ENCODE measurements at places on chromosomes 12 and 14.

GRCh38 chr12:93242154-93242972 lies 135.4 kb upstream of the NUDT4 start:
- DNase-seq = no peak

DNA sequence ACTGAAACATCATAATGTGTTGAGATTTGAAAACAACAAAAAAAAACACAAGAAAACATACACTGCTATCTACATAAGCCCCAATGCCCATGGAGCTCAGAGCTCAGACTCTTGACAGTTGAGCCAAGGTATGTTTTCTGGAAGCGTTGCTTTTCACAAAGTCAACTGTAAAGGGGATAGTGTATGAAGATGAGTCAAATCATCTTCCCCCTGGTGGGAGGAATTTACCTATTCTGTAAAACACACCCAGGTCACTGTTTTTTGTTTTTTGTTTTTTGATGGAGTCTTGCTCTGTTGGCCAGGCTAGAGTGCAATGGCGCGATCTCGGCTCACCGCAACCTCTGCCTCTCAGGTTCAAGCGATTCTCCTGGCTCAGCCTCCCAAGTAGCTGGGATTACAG lies 361.4 kb upstream of the DIO2 start:
- DNase-seq = no peak

GRCh38 chr12:123058980-123059379 lies 78.5 kb downstream of the ARL6IP4 start:
- DNase-seq = no peak

GRCh38 chr12:62525271-62525670 lies 58.6 kb downstream of the MON2 start:
- no peak for DNase-seq

DNA sequence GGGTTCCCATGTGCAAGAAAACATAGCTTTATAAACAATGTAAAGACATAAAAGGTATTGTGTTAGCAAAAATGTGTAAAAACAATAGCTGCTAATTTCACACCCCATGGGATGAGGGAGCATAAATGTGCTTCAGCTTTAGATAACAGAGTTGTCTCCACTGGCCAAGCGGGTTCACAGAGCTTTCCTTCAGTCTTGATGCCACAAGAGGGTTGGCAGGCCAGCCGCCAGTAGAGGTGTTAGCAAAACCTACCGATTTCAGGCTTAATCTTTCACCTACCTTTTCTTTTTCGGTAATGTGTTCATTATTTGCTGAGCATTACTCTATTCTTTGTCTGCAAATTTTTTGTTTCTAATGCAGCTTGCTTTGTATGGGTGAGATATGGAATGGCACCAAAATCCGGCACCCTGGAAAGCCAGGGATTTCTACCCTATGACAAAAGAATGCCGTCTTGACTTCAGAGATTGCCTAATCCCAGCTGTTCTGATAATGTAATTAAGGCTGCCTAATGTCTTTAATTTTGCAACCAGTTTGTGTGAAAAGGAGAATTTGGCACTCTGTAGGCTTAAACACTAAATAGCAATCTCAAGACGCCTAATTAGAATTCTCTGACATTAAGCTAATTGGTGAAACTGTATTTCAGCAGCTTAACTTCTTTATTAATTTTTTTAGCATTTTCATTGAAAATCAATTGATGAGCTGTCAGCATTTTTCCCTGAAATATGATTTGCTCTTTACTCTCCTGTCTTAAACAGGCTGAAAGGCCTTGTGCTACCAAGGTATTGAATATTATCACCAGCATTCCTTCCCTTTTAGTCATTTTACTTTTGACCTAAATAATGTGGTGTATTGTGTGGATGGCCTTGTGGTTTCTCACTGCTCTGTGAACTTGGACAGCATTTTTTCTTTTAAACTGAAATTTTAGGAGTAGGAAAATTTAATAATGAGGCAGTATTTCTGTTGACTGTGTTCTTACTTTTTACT lies 60.7 kb downstream of the POLR3B start:
- peak; percentile 56 for DNase-seq

GRCh38 chr12:110344657-110345056 lies 58.9 kb downstream of the ANAPC7 start:
- DNase-seq = no peak

- no peak for DNase-seq
Observed at GRCh38 chr14:79453276-79453675, 758.0 kb downstream of the DIO2 start.

- DNase-seq = no peak
Observed at GRCh38 chr12:120262852-120263747, 2.4 kb downstream of the PXN start.

- no peak for DNase-seq
Observed at GRCh38 chr14:61308198-61308597, 13.2 kb upstream of the PRKCH start.

DNA sequence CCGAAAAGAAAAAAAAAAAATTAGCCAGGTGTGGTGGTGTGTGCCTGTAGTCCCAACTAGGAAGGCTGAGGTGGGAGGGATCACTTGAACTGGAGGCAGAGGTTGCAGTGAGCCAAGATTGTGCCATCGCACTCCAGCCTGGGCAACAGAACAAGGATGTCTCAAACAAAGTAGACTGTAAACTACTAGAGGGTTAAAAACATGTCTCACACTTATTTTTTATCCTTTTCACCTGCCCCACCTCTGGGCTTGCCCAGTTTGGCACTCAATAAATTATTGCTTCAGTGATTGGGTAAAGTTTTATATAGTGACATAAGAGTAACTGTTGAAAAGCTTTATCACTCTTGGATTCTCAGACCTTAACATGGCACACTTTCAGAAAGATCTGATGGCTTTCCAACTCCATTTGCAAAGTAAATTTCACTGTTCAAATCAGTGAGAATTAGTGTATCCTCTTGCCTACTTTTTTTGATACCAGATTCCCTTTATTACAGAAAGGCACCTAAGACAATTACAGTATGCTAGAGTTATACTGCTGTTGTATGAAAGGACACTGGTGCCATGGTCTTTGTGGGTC lies 56.3 kb upstream of the NPFF start:
- no peak for DNase-seq

DNA sequence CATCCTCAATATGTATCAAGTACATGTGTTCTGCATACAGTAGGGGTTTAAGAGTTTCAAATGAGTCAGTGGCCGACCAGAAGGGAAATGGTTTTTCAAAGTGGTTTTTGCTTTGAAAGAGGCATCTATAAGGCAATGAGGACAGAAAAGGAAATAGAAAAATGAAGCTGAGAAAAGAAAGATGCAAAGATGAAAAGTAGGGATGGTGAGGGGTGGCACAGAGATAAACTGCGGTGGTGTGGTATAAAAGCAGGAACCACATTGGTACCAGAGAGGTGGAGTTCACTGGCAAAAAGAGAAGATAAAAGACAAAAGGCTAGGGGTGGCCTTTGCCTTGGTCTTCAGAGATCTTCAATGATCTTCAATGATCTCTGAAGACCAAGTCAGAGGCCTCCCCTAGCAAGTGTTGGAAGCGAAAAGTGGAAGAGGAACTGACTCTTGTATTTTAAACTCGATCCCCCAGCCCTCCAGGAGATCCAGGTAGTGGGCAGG lies 144.0 kb upstream of the KRR1 start:
- no peak for DNase-seq

- DNase-seq = no peak
Observed at GRCh38 chr12:112282920-112283319, 99.3 kb downstream of the HECTD4 start.

- no peak for DNase-seq
Observed at GRCh38 chr14:106378191-106378590, 851.8 kb downstream of the TMEM121 start.

DNA sequence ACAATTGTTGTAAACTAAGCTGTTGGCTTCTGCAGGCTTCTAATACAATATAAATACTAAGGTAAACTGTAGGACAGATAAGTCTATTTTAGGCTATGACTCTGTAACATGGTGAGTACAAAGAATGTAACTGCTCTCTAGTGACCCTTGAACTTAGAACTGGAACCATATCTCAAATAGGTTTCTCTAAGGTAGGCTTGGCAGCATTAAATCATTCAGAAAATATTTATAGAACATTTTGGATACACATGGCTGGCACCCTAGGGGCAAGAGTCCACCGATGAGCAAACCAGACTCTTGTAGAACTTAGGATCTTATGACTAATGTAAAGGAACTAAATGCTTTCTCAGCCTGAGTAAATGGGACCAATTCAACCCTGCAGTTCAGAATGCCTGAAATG lies 19.4 kb upstream of the SLC25A3 start:
- peak; percentile 59 for DNase-seq

GRCh38 chr12:124426594-124427555 lies 132.0 kb downstream of the RFLNA start:
- DNase-seq = no peak

DNA sequence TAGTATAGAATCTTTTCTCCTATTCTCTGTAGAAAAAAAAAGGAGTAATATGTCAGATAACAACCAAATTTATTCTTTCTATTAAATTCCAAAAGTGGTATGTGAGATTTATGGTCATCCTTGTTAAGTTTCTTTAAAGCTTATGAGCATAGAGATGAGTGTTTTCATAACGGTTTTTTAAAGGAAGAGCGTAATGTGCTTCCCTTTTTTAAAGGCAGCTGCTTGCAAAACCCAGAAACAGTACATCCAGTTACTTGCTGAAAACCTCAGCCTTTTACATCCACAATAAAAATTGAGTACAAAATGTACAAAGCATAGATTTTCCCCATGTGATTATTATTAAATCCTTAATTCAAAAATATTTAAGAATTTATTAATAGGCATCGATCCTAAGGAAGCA lies 53.6 kb upstream of the CD163 start:
- no peak for DNase-seq

GRCh38 chr14:63632932-63633514 lies 8.6 kb downstream of the WDR89 start:
- DNase-seq = no peak

GRCh38 chr12:17666641-17667324 lies 423.2 kb downstream of the RERGL start:
- no peak for DNase-seq

DNA sequence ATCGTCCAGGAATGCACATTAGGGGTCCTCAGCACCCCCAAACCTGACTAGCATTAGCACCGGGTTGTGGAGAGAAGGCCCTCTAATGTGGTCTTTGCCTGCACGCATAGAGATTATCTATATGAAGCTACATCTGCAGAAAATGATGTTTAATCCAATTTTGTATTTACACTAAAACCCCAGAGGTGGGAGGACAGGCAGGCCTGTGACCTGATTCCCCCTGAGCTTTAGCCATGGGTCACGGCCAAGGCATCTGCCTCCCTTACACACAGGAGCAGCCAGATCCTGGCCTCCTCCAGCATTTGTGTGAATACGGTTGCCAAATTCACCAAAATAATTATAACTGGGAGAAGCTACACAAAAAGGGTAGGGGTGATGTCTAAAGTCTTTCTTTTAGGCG lies 7.0 kb downstream of the APOLD1 start:
- no peak for DNase-seq

DNA sequence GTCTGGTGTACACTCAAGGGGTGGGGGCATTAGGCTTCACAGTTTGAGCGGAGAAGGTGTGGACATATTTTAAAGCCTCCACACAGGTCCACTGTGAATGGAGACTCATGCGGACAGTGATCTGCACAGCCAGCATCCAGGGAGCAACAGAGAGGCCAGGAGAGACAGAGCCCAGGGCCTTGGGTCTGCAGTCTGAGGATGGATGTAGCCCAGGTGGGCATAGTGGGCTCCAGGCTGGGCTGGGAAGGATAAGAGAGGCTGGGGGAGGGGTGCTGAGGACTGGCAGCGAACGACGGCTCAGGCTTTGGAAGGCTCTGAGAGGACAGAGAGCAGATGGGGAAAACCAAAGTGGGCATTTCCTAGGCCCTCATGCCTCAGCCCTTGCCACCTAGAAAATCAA lies 128.8 kb downstream of the PAPOLA start:
- DNase-seq = no peak

- no peak for DNase-seq
Observed at GRCh38 chr12:93974252-93974651, 174.1 kb upstream of the PLXNC1 start.

DNA sequence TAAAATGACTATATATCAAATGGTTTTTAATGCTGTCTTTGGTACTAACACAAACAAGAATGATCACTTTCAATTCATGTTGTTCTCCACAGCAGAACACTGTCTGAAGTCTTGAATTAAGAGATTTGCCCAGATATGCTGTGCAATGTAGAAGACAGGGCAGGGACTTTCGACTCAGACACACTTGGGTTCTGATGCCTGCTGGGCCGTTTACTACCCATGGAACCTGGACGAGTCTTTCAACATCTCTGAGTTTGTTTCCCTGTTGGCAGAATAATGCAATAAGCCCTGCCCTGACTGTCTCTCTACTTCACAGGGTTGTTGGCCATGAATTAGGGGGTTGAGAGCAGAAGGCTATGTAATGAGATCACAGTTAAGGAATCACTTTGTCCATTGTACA lies 162.6 kb upstream of the TMPO start:
- DNase-seq = no peak

DNA sequence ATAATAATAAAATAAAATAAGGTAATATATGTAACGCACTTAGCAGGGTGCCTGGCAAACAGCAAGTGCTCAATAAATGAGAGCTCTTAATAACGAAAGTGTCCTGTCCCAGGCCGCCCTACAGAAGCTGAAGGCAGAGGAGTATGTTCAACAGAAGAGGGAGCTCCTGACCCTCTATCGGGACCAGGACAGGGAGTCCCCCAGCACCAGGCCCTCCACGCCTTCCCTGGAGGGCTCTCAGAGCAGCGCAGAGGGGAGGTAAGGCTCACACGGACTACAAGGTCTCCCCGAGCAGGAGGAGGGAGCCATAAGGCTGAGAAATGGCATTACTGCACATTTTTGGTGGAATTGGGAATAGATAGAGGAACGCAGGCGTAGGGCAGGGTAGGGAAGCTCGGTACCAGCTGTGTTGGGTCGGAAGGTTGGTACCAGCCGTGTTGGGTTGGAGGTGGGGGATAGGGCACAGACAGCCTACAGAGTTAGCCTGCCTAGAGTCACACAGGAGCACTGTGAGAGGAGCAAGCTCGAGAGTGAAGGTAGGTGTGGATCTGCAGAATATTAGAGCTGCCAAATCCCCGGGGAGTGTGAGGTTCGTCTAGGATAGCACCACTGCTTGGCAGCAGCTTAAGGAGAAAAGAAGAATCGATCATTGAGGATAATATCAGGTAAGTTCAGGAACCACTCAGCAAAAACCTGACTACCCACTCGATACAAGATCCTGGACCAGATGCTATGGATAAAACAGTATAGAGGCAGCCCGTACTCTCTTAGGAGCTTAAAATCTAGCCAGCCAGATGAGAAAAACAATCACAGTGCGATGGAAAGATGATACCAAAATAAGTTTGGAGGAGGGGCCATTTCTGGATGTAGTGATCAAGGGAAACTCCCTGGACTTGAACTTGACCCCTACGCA lies 15.3 kb downstream of the TNFRSF1A start:
- no peak for DNase-seq

DNA sequence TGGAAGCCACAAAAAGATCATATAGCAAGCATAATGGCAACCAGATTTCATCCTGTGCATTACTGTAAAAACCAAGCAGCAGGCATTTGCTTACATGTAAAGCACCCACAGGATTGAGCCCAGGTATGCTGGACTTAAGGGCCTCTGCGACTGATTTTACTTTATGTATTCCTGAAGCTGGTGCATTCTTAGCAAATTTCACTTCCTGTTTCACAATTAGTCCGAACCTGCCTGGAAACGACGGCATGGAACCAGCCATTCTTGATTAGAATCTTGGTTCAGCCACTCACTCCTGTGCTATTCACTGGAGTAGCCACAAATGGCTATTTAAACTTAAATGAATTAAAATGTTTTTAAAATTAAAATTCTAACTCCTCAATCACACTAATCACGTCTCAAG lies 239.2 kb downstream of the NUAK1 start:
- DNase-seq = no peak

All from epithelial cell of proximal tubule (primary cell).